ENCODE measurements at places on chromosomes 13 and 19. TPM values are rescaled to one million over a fixed set of nuclear protein-coding genes. Genes with fewer than 3 reads are reported as not detected.
A peak's percentile ranks its signal among the peaks of the same experiment; 100 is the strongest.

DNA sequence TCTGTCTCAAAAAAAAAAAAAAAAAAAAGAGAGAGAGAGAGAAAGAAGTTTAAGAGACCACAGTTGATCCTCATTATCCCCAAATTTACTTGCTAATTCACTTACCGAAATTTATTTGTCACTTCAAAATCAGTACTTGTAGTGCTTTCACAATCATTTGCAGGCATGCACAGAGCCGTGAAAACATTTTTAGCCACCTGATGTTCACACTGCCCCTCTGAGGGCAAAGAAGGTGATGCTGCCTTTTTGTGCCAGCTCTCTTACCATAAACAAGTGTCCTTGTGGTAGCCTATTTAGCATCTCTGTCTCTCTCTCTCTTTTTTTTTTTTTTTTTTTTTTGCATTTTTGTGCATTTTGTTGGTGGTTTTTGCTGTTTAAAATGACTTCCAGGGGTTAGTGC, 24.1 kb upstream of the CASP14 start:
- H3K27ac ChIP-seq: no peak overlapping the region
- DNase-seq: no peak
- no peak overlapping the region for H3K4me3 ChIP-seq

DNA sequence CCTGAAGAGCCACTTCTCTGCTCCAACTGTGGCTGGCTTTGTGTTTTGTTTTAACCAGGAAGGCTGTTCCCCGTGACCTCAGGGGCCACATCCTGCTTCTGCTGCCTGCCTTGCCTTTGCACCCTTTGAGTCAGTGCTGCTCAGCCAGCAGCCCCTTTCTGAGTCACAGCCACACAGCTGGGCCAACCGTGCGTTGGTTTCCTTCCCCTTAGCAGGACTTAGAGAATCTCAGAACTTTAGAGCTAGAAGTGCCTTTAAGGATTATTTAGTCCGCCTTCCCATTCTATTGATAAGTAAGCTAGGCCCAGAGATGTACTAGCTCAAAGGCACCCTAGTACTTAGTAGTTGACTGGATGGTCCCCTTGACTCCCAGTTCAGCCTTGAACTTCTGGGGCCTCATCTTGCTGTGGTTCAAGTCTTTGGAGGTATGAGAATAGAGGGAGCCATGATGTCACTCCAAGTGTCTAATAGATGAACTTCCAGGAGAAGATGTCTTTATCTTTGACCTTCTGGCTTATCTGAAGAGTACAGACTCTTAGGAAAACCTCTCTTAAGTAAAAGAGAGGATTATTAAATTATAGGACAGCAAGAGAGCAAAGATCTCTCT, 8.0 kb downstream of the RGCC start:
- no peak overlapping the region for H3K27ac ChIP-seq
- H3K27me3 ChIP-seq: peaks cover 2% of the 10 kb centered on the region
- no peaks in the 10 kb centered on the region for H3K4me1 ChIP-seq
- no peaks in the 10 kb centered on the region for H3K36me3 ChIP-seq
- H3K4me3 ChIP-seq: no peak overlapping the region
- DNase-seq: no peak

- H3K4me1 ChIP-seq: no peaks in the 10 kb centered on the region
- no peak for DNase-seq
- H3K27me3 ChIP-seq: no peaks in the 10 kb centered on the region
- no peak overlapping the region for H3K4me3 ChIP-seq
- no peak overlapping the region for H3K27ac ChIP-seq
Observed at GRCh38 chr19:49906879-49907564, 10.3 kb upstream of the IL4I1 start.

- peak; percentile 41 for DNase-seq
- no peak overlapping the region for H3K4me3 ChIP-seq
- H3K4me1 ChIP-seq: no peaks in the 10 kb centered on the region
Observed at GRCh38 chr13:103140001-103140671, 73.9 kb upstream of the SLC10A2 start.

- no peak overlapping the region for H3K4me3 ChIP-seq
- DNase-seq: no peak
- no peaks in the 10 kb centered on the region for H3K27me3 ChIP-seq
- H3K27ac ChIP-seq: no peak overlapping the region
Observed at GRCh38 chr13:74187564-74187963, 53.4 kb upstream of the KLF12 start.

GRCh38 chr19:29544656-29545360, 19.0 kb downstream of the VSTM2B start:
- H3K27me3 ChIP-seq: no peaks in the 10 kb centered on the region
- DNase-seq: no peak
- peaks cover 8% of the 10 kb centered on the region for H3K4me1 ChIP-seq

GRCh38 chr19:6988257-6988656, 33.0 kb downstream of the MBD3L2B start:
- DNase-seq: no peak
- no peak overlapping the region for H3K27ac ChIP-seq
- no peak overlapping the region for H3K4me3 ChIP-seq
- H3K4me1 ChIP-seq: no peaks in the 10 kb centered on the region

- DNase-seq: no peak
- peak overlapping the region; percentile 72 for H3K27ac ChIP-seq
- no peaks in the 10 kb centered on the region for H3K27me3 ChIP-seq
- no peaks in the 10 kb centered on the region for H3K36me3 ChIP-seq
Observed at GRCh38 chr13:98796798-98797197, 44.3 kb upstream of the SLC15A1 start.

- DNase-seq: no peak
- no peak overlapping the region for H3K4me3 ChIP-seq
- no peaks in the 10 kb centered on the region for H3K4me1 ChIP-seq
- H3K27me3 ChIP-seq: no peaks in the 10 kb centered on the region
- H3K27ac ChIP-seq: no peak overlapping the region
- no peaks in the 10 kb centered on the region for H3K36me3 ChIP-seq
Observed at GRCh38 chr19:35733180-35734125, 8.8 kb downstream of the IGFLR1 start.

GRCh38 chr19:47644743-47645482, 36.0 kb downstream of the BICRA start:
- no peaks in the 10 kb centered on the region for H3K27me3 ChIP-seq
- DNase-seq: no peak
- H3K27ac ChIP-seq: peak overlapping the region; percentile 47
- no peak overlapping the region for H3K4me3 ChIP-seq

DNA sequence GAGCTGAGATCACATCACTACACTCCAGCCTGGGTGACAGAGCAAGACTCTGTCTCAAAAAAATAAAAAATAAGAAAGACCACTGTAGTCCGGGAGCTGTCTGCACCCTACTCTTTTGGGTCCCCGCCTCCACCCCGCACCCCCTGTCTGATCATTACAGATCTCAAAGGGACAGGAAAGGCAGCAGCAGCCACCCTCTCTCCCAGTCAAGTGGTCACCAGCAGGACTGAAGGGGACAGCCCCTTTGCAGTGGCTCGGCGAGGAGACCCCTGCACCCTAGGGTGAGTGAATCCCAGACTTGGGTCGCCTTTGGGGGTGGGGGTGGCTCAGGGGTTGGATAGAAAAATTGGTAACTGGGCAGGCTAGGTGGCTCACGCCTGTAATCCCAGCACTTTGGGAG, 12.5 kb upstream of the KCNN1 start:
- no peak overlapping the region for H3K4me3 ChIP-seq
- H3K27me3 ChIP-seq: peaks cover 42% of the 10 kb centered on the region
- H3K36me3 ChIP-seq: no peaks in the 10 kb centered on the region
- no peak for DNase-seq

GRCh38 chr19:4503825-4504170, 14.5 kb downstream of the PLIN4 start:
- no peak for DNase-seq
- no peak overlapping the region for H3K27ac ChIP-seq
- no peaks in the 10 kb centered on the region for H3K4me1 ChIP-seq
- H3K27me3 ChIP-seq: no peaks in the 10 kb centered on the region

GRCh38 chr19:33470686-33471085, 50.9 kb downstream of the PEPD start:
- H3K27ac ChIP-seq: no peak overlapping the region
- no peaks in the 10 kb centered on the region for H3K27me3 ChIP-seq
- DNase-seq: no peak
- H3K4me3 ChIP-seq: no peak overlapping the region
- H3K4me1 ChIP-seq: no peaks in the 10 kb centered on the region

DNA sequence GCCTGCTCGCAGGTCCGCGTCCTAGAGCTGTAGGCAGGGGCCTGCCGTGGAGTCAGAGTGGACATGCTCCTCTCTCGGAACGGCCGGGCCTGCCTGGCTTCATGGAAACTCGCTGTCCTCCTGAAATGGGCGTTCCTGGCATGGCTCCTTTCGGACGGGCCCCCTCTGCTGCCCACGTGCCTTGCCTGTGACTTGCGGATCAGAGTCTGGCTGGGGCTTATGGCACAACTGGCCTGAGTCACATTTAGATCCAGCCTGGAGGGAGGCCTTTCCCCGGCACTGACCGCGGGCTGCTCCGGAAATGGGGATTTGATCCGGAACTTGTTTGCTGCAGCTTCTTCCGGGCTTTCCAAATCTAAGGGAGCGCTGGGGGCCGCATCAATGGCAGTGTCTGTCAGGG, 28.1 kb downstream of the THSD1 start:
- no peaks in the 10 kb centered on the region for H3K27me3 ChIP-seq
- no peaks in the 10 kb centered on the region for H3K4me1 ChIP-seq
- H3K27ac ChIP-seq: no peak overlapping the region
- no peak for DNase-seq

- no peak for DNase-seq
- H3K27me3 ChIP-seq: peaks cover 4% of the 10 kb centered on the region
- H3K36me3 ChIP-seq: no peaks in the 10 kb centered on the region
Observed at GRCh38 chr13:112626761-112627160, 38.8 kb upstream of the TUBGCP3 start.

DNA sequence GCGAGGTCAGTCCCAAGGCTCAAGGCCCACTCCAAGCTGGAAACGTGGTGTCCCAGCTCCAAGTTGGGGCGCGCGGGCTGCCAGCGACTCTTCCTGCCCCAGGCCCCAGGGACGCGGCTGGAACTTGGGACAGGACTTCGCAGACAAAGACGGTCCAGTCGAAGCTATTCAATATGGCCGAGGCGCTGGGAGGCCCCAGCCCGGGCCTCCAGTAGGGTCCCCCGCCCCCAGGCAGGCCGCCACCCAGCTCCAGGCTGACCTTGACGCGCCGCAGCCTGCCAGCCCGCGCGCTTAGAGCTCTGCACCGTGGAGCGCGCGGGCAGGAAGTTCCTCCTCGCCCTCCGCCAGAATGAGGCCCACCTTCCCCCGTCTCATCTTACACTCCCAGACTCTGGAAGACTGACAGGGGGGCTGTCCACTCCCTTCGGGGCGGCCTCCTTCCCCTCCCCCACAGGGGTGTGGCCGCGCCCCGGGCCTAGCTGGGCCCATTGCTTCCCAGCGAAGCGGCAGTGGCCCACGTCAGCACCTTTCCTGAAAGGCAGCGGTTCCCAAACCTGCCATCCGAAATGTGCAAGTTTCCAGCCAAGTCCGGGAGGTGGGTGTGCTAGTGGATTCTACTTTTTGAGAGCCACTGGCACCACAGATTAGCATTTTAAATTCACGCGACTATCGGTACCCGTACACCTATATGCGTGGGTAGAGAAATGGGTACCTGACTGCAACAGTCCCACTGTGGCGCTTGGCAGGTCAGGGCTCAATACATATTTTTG, at the start of gene CCDC8:
CCDC8 (minus strand) TSS at position 303 of the 770 bp plus-strand sequence. CDS start 754 bp downstream, outside the sequence.
- no peaks in the 10 kb centered on the region for H3K27me3 ChIP-seq
- no peaks in the 10 kb centered on the region for H3K36me3 ChIP-seq
- peak; percentile 97 for DNase-seq
- H3K4me3 ChIP-seq: peak within 1 kb of the TSS; percentile 77
- peaks cover 53% of the 10 kb centered on the region for H3K4me1 ChIP-seq
- H3K27ac ChIP-seq: peak within 1 kb of the TSS; percentile 94

DNA sequence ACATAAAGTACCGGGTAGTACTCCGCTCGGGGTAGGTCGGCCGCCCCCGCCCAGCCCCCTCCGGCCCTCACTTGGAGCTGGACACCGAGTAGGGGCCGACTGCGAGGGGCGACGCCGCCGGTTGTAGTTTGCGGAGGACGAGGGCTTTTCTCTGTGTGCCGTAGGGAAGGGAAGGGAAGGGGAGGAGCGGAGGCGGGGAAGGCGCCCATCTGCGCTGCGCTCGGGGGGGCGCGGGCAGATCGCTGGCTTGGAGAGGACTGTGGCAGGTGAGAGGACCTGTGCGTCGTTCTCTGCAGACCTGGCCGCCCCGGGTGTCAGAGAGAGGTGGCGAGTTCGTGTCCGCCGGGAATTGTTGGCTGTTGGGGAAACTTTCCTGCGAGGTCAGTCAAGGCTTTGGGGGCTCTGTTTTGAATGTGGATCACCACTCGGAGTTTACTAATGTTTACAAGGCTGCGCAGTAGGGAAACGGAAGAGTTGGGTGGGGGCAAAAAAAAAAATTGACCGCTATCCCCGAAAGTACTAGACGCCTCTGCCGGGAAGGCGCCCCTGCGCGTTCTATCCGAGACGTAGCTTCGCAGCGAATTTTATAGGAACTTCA, 1.4 kb downstream of the ING1 start:
- peak; percentile 67 for DNase-seq
- no peaks in the 10 kb centered on the region for H3K36me3 ChIP-seq
- peaks cover 17% of the 10 kb centered on the region for H3K4me1 ChIP-seq
- no peaks in the 10 kb centered on the region for H3K27me3 ChIP-seq

DNA sequence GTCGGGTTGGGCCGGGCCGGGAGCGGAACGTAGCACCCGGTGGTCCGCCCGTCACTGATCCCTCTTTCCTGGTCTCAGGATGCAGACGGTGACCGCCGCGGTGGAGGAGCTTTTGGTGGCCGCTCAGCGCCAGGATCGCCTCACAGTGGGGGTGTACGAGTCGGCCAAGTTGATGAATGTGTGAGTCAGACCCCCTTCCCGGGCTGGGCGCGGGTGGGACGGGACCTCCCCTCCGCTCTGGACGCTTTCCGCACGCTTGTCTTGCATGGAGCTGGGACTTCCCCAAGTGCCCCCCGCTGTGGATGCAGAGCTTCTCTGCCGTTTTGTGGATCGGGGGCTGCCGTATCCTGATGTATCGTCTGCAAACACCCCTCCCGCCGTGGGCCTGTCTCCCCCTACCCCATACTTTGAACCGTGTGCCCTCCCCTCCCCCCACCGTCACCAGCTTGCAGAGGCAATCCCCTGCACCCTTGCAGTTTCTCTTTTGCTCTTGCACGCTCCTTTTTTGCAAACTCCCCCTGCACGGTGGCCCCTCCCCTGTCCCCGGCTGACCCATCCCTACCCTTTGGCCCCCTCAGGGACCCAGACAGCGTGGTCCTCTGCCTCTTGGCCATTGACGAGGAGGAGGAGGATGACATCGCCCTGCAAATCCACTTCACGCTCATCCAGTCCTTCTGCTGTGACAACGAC, 669 bp downstream of the GADD45B start:
- peak overlapping the region; percentile 54 for H3K4me3 ChIP-seq
- no peaks in the 10 kb centered on the region for H3K27me3 ChIP-seq
- H3K36me3 ChIP-seq: no peaks in the 10 kb centered on the region
- peaks cover 20% of the 10 kb centered on the region for H3K4me1 ChIP-seq
- H3K27ac ChIP-seq: peak overlapping the region; percentile 77

- H3K4me1 ChIP-seq: no peaks in the 10 kb centered on the region
- no peak overlapping the region for H3K4me3 ChIP-seq
- no peak for DNase-seq
Observed at GRCh38 chr13:90551253-90551652, 796.2 kb upstream of the MIR17HG start.

GRCh38 chr13:110228936-110229904, 77.7 kb downstream of the COL4A1 start:
- peaks cover 5% of the 10 kb centered on the region for H3K4me1 ChIP-seq
- H3K27me3 ChIP-seq: no peaks in the 10 kb centered on the region
- no peaks in the 10 kb centered on the region for H3K36me3 ChIP-seq
- peak overlapping the region; percentile 23 for H3K27ac ChIP-seq

The ZNF729 gene
- not detected for total RNA-seq

The KLK12 gene
- not detected for total RNA-seq

The TTYH1 gene
- total RNA-seq: 7.0 TPM

The KLF16 gene
- 3.4 TPM for total RNA-seq

The SLC6A16 gene
- 0.27 TPM for total RNA-seq

The SPRED3 gene
- total RNA-seq: 0.68 TPM

The LACC1 gene
- 11.1 TPM for total RNA-seq

The RYR1 gene
- 0.07 TPM for total RNA-seq

The IGFL3 gene
- 2.1 TPM for total RNA-seq

The ZNF471 gene
- total RNA-seq: 1.8 TPM
